Common myeloid progenitor, CD34-positive (primary cell): ENCODE measurements at places on chromosomes 3 and 15.

DNA sequence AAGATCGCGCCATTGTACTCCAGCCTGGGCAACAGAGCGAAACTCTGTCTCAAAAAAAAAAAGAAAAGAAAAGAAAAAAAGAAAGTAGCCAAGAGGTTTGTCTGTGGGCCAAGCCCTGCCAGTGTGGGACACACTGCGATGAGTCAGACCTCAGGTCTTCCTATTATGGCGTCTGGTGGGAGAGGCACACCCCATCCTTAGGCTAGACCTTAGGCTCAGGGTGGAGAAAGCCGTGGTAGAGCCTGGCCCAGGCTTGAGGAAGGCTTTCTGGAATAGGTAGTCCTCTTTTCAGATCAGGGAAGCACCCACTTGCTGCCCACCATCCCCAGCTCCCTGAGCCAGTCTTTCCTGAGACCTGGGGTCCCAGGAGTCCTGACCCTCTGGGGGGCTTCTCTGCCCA lies 6.0 kb downstream of the HEMK1 start:
- no peak for DNase-seq

DNA sequence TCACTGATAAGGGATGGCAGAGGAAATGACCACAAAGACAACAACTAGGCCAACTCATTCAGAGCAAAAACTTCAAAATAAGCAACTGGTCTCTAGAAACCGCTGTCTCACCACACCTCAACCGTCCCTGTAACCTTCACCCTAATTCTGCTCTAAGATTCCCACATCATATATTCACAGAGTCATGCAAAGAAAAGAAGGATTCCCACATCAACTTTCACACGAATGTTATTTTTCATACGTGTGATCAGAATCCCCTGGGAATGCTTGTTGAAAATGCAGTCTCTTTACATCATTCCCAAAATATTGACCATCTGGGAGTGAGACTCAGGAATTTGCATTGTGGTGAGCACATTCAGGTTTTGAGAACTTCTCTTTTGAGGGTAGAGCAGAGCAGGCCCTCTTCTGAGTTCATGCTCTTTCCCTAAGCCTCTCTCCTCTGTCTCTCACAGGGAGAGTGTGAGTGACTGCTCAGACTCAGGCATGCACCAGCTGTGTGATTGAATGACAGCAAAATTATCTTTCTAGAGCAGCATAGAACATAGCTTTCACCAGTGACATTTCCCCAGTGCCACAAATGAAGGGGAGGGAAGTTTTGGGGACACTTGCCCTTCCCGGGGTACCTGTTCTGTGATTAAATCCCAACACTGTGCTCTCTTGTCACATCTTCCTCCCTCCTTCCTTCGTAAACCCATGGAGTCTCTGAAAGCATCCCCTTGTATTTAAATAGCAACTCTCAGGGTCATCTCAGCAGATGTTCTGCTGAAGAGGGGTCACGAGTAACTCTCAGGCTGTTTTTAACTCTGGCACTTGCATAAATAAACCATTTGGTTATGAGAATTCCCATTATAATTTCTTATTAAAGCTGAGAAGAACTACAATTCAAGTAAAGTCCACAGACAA lies 170.9 kb downstream of the PLCL2 start:
- DNase-seq = no peak

DNA sequence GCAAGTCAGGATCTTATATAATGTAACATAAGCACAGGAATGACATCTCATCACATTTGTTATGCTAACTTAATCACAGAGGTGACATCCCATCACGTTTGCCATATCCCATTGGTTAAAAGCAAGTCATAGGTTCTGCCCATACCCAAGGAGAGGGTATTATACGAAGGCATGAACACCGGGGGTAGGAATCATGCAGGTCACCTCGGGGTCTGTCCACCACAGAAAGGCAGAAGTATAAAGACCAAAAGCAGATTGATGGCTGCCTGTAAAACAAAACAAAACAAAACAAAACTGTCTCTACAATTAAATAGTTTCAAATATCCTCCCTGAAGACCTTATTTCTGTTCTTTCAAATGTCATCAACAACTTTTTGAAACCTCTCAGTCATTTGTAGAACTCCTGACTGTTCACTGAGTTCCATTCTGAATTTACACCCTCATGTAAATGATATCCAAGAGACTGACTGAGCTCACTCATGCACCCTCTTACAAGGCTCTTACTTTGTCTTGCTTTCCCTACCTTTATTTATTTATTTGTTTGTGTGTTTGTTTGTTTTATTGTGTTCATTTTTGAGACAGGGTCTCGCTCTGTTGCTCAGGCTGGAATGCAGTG lies 22.7 kb upstream of the ZNF639 start:
- no peak for DNase-seq

DNA sequence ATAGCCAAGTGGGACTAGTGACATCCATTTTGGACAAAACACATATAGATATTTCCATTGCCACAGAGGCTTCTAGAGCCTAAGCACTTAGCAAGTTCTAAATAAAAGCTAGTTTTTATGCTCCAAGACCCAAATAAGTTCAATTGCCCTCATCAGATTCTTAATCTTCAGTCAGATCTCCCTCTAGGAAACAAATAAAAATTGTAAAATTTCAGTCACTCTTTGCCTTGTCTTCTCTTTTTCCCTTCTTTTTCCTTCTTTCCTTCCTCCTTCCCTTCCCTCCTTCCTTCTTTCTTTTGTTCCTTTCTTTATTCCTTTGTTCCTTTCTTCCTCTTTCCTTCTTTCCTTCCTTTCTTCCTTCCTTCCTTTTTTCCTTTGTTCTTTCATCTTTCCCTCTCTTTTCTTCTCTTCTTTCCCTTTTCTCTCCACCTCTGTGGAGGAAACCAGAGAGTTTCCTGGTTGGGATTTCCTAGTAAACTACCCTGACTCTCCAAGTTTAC lies 68.8 kb upstream of the GADL1 start:
- no peak for DNase-seq

GRCh38 chr3:6444888-6445658 lies 415.8 kb upstream of the GRM7 start:
- DNase-seq = no peak

GRCh38 chr3:32155117-32155516 lies 48.7 kb downstream of the GPD1L start:
- no peak for DNase-seq

DNA sequence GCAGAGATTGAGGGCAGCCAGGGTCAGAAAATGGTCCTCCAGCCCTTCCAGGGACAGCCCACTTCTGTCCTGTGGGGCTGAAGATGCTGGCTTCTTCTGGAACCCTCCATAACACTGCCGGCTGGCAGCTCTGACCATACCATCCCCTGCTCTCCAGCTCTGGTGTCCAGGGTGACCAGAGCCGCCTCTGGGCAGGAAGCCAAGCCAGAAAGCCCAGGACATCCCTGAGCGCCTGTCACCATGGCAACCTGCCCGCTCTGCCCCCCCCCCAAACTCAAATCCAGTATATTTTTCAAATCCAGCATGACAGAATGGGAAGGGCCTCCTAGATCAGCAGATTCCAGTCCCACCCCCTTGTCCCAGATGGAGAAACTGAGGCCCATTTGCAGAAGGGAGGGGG lies 420 bp upstream of the TMIE start:
- no peak for DNase-seq
